ENCODE measurements at places on chromosomes 7 and 10. TPM values are rescaled to one million over a fixed set of nuclear protein-coding genes. Genes with fewer than 3 reads are reported as not detected.

- DNase-seq: no peak
Observed at GRCh38 chr10:6912424-6912823, 332.3 kb upstream of the PRKCQ start.

- no peak for DNase-seq
Observed at GRCh38 chr10:48780341-48780740, 95.7 kb downstream of the WDFY4 start.

DNA sequence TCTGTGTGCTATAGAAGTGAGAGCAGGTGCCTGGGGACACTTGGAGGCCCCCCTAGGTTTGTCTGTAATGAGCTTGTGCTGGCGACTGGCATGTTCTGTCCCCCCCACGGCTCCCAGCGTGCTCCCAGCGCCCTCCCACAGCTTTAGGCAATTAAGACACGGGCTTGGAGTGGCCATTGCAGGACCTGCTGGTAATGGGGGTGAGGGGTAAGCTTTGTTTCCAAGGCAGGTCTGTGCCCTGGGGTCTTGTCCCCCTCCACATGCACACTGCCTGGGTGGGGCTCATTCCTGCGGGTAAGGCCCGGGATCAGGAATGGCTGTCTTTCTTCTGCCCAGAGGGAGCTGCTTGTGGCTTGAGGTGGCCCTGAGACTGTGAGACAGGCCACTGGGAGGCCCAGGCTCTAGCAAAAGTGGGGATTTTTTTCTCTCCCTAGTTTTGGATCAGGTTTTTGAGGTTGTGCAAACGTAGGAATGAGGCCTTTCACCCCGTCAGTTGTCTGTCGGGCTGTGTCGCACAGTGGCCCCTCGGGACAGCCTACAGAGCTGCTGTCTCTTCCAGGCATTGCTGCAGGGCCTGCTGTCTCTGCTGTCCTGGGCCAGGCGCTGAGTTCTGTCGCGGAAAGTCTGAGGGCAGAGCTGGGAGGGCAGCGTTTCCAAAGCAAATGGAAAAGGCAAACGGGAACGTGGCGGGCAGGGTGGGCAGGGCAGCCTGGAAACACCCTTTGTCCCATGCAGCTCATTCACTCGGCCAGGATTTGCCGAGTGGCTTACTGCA is 107.4 kb downstream of the LHPP start:
- no peak for DNase-seq

- no peak for DNase-seq
Observed at GRCh38 chr7:116552602-116553001, 27.8 kb downstream of the CAV1 start.

TACC2 gene
- 25.2 TPM for total RNA-seq

DNA sequence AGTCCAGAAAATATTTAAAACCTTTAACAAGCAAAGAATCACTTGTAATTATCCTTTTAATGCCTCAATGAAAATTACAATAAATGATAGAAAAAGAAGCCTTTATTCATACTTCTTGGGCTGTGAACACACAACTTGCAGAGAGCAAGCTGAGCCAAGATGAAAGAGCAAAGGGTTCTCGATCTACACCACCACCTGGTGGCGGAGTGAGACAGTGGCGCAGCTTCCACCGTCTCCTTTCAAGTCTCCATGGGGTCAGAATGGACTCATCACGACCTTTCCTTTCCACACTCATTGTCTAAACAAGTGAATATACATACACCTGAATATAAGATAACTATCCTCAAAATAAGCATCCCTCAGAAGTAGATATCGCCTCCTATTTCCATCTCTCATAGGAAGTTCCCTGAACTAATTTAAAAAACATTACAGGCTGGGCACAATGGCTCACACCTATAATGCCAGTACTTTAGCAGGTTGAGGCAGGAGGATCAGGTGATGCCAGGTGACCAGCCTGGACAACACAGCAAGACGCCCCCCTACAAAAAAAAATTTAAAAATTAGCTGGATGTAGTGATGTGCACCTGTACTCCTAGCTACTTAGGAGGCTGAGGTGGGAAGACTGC is 40.7 kb downstream of the ATE1 start:
- DNase-seq: no peak

ZC3HAV1L gene
- total RNA-seq: 14.4 TPM

ANKRD2 gene
- 0.08 TPM for total RNA-seq

- DNase-seq: no peak
Observed at GRCh38 chr7:128075242-128076095, 44.2 kb upstream of the LRRC4 start.

- DNase-seq: no peak
Observed at GRCh38 chr7:135994466-135995205, 17.5 kb upstream of the MTPN start.

FFAR4 gene
- total RNA-seq: not detected

Data from kidney epithelial cell (primary cell).